Hematopoietic multipotent progenitor cell (in vitro differentiated cells): ENCODE measurements at places on chromosomes 16 and 17. TPM values are rescaled to one million over a fixed set of nuclear protein-coding genes. Genes with fewer than 3 reads are reported as not detected.
A peak's percentile ranks its signal among the peaks of the same experiment; 100 is the strongest.

GRCh38 chr16:788399-789126 is at the start of gene CHTF18:
TSS of gene CHTF18 (plus strand) at chr16:788620. CDS start at chr16:788685, 65 bp downstream.
- peak; percentile 83 for DNase-seq

- no peak for DNase-seq
Measured at GRCh38 chr16:47627721-47628120, 166.6 kb downstream of the PHKB start.

The DHRS7C gene
- not detected for total RNA-seq

The AGRP gene
- not detected for total RNA-seq

DNA sequence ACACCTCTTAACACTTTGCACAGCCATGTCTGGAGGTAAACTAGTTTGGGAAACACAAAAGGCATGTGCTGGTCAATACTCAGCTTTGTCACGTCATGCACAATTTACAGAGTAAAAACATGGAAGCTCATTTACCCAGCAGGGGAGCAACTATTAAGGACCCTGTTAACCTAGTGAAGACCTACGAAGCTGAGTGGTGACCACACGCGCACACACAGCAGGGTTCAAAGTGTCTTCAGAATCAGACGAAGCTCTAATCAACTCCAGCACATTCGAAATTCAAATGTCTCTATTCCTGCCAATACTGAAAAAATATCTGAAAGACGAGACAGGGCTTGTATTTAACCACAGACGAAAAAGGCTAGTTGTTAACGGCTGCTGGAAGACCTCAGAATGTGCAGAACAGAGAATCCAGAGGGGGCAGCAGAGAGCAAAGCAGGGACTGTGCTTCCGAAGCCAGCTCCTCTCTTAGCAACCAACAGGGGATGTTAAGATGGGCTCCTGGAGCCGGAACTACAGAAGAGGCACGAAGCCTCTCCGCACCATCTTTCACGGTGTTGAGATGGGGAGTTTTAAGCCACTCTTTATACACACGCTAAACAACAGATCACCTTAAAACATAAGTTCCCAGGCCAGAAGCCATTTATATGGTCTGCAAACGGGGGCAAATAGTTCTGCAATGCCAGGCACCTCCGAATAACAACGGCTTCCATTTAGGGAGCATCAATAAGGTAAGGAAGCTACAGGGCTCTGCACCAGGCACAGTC is 45.7 kb downstream of the CMTM4 start:
- DNase-seq = peak; percentile 94

The TRPV3 gene
- total RNA-seq = under 0.01 TPM

GRCh38 chr17:4607773-4608187 is 23.5 kb downstream of the SMTNL2 start:
- peak; percentile 95 for DNase-seq

The PRDM7 gene
- total RNA-seq = not detected

The HOXB9 gene
- under 0.01 TPM for total RNA-seq

The SYCE1L gene
- total RNA-seq = 1.1 TPM

The SBK1 gene
- total RNA-seq = 1.1 TPM

The IFI35 gene
- 47.9 TPM for total RNA-seq

DNA sequence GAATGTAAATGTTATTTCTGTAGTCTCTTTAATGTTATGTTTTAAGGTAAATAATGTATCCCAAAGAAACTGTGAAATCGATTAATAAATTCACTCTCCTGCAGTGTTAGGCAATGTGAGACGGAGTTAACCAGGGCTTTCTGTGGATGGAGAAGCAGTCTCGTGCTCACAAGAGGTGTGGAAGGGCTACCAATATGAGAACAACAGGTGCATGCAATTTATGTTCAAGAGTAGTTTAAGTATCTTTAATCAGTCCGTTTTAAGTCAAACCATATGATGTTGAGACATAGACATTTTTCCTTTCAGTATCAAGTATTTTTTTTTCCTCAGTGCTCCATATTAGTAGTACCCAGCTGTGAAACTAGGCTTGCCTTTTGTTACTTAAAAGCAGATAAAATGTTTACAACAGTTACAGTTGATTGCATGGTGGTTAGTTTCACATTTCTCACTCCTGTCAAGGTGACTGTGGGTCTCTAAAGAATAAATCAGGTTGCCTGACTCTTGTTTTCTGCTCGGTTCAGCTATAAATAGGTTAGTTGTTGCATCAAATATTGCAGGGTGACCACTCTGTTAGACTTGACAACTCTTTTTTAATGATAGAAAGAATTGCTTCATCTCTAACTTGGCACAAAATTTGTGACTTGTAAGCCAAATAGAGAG is 54.4 kb downstream of the COX10 start:
- no peak for DNase-seq

The TMEM106A gene
- total RNA-seq = 25.0 TPM
